ENCODE measurements at places on chromosomes 13 and 19. TPM values are rescaled to one million over a fixed set of nuclear protein-coding genes. Genes with fewer than 3 reads are reported as not detected.

The CEACAM7 gene
- total RNA-seq, result not detected

The JAK3 gene
- total RNA-seq, result 3.0 TPM

The SLC25A42 gene
- 4.1 TPM for total RNA-seq

The CEACAM8 gene
- not detected for total RNA-seq

The CCDC106 gene
- 6.1 TPM for total RNA-seq
